HS-27A (cell line): ENCODE measurements at places on chromosomes 16 and 17.
A peak's percentile ranks its signal among the peaks of the same experiment; 100 is the strongest.

DNA sequence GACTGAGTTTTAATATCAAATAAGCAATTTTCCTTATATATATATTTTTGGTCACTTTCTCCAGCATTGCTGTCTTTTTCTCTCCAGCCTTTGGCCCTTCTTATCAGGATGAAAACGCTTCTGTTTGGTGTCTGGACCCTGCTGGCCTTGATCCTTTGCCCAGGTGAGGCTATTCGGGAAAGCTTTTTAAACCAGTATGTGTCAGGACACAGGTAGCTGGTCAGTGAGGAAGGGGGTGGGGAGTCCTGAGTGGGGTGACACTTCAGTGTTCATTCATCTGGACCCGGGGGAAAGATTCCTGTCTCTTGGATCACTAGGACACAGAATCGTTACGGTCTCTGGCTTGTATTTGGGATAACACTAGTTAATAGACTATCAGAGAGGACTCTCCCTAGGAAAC is 12.2 kb upstream of the SMARCD2 start:
- DNase-seq = no peak

- no peak for DNase-seq
Observed at GRCh38 chr16:84663433-84664101, 15.3 kb downstream of the KLHL36 start.

DNA sequence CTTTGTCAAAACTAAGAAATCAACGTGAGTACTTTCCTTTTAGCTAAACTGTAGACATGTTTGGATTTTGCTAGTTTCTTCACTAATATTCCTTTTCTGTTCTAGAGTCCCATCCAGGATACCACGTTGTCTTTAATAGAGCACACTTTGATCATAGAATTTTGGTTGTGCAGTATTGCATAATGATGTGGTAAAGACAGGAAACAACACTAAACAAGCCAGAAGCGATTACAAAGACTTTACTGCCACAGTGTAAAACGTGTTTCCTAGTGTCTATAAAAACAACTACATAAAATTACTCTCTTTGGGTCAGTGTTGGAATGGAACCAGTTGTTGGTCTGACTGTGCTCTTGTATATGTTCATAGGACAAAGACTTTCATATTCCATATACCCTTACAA is 19.3 kb downstream of the SHISA9 start:
- DNase-seq = no peak

GRCh38 chr17:194828-195602 is 13.6 kb upstream of the DOC2B start:
- DNase-seq = no peak

- DNase-seq = no peak
Observed at GRCh38 chr17:4986951-4987766, at the start of gene CAMTA2. CAMTA2 (minus strand) TSS chr17:4987675; CDS start chr17:4986222, 1,453 bp downstream.

- DNase-seq = peak; percentile 24
Observed at GRCh38 chr17:20063665-20064648, 54.8 kb downstream of the SPECC1 start.

DNA sequence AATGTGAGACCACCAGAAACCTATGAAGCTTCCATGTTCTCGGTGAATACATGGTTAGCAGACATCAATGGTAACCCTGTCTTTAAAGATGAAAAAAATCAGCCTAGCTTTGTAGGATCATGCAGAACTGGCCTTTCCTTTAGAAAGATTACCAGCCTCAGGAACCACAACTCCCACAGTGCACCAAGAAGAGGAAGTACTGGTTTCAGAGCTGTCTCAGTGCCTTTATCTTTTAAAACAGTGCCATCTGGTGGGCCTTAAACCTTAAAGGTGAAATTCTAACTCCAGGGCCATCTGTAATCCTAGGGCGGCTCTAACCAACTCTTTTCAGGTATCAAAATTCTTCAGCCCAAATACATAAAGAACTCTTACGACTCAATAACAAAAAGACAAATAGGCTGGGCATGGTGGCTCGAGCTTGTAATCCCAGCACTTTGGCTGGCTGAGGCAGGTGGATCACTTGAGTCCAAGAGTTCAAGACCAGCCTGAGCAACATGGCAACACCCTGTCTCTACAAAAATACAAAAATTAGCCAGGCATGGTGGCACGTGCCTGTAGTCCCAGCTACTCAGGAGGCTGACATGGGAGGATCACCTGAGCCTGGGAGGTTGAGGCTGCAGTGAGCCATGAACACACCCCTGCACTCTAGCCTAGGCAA is 5.4 kb downstream of the ATPAF2 start:
- DNase-seq = peak; percentile 69

DNA sequence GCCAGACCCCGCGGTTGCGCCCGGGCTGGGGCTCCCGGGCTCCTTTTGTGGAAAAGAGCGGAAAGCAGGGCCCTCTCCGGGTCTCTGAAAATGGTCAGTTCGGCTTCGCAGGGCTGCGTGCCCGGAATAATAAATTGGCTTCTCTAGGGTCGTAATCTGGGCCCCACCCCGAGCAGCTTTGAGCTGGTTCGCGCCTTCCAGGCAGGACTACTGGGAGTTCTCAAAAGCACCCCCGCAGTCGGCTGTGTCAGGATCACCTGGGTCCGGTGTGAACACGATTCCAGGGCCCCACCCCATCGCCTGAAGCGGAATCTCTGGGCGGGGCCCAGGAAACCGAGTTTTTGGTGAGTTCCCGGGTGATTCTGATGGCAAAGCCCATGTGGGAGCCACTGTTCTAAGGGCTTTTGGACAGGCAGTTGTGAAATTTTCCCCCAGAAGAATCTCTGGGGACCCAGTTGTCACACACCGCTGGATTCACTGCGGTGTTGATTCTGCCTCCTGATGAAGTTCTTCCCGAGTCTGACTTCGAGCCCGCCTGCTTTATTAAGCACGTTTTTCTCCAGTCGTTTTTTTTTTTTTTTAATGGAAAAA is 77.0 kb downstream of the MRC2 start:
- DNase-seq = no peak

- no peak for DNase-seq
Observed at GRCh38 chr17:36089888-36090836, at the start of gene CCL3. CCL3 (minus strand) TSS chr17:36090143; CDS start chr17:36090058, 85 bp downstream.

GRCh38 chr17:7190276-7190917 is 11.2 kb upstream of the ASGR1 start:
- DNase-seq = no peak

GRCh38 chr16:67284699-67285646 is 5.6 kb downstream of the PLEKHG4 start:
- DNase-seq = no peak

DNA sequence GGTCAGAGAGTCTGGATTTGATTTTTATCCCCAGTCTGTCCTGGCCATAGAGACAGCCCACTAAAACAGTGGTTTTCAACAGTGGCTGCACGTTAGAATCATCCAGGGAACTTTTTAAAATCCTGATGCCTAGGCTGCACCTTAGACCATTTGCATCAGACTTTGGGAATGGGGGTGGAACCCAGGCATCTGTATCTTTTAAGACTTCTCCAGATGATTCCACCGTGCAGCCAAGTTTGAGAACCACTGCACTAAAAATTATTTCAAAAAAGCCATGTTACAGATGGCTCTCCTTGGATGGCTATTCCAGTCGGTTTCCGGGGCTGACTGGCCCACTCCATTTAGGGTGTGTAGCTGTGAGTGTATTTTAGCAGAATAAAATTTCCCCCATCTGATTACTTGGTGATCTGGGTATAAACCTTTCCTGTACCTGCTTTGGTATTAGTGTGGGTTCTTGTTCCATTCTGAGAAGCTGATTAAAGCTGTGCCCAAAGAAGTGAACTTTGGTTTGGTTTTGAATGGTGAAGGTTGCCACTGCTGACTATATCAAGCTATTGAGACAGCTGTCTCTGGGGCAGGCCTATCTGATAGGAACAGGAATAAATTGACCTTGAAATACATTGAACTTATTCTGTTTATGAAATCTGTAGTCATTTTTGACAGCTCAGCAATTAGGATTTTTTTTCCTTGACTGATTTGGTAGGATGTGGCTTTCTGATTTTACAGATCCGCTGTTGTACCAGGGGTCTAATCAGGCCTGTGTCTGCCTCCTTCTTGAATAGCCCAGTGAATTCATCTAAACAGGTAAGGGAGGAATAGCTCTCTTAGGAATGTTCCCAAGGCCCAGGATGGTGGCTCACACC is 1.3 kb downstream of the ATP5MC1 start:
- DNase-seq = no peak

GRCh38 chr17:45580924-45581323 is 90.4 kb upstream of the PLEKHM1 start:
- no peak for DNase-seq

- DNase-seq = peak; percentile 27
Observed at GRCh38 chr17:77365584-77366186, 224.9 kb downstream of the SEC14L1 start.

DNA sequence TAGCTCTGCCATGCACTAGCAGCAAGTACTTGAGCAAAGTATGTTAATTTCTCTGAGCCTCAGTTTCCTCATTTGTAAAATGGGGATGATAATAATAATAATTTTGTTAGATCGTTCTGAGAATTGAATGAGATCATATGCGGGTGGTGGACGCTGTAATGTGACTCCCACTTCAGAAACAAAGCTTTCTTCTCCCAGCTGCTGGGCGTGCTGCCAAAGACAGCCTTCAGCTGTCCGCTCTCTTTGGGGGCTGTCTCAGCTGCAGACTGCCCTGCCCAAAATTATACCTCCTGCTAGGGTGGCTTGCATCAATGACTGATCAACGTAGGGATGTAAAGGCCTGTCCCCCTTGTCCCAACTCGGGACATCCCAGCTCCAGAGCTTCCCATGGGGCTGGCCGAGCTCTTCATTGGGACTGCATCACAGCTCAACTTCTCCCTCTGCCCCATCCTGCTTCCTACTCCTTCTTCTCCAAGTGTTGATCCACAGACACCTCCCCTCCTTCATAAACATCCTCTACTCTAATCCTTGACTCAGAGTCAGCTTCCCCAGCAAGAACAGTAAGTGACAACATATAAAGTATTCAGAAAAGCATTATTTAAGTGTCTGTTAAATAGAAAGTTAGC is 30.7 kb upstream of the CDH5 start:
- DNase-seq = no peak

GRCh38 chr17:21019976-21020586 is 22.7 kb downstream of the USP22 start:
- DNase-seq = no peak

- DNase-seq = no peak
Observed at GRCh38 chr16:58624209-58624608, 5.4 kb downstream of the CNOT1 start.

DNA sequence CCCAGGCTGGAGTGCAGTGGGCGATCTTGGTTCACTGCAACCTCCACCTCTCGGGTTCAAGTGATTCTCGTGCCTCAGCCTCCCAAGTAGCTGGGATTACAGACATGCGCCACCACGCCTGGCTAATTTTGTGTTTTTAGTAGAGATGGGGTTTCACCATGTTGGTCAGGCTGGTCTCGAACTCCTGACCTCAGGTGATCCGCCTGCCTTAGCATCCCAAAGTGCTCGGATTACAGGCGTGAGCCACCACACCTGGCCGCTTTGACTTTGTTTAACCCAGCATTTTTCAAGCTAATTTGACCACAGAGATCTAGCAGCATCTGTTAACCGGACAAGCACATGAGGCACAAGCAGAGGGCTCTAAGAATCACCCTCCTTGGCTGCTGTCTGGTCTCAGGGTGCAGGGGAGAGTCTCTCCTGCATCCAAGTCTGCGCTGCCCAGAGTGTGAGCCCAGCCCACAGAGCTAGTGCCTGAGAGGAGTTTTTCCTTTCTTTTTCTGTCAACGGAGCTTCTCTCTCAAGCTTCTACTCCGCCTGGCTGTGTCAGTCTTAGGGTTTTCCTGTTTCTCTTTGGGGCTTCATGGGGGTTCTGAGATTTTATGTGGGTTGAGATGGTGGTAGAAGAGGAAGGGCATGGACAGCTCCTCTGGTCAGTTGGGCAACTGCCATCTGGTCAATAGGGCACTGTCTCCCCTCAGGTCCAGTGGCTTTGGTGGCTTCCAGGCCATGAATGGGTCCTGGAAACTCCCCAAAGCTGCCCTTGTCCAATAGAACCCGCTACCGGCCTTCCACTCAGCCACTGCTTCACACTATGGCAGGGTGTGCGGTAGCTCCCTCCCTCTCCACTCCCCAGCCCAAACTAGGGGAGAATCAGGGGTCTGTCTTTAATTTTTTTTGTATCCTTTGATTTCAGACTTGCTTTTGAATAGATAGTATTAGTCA is 59.6 kb downstream of the TNFRSF13B start:
- no peak for DNase-seq

GRCh38 chr17:83122834-83123233 is 43.4 kb downstream of the METRNL start:
- DNase-seq = no peak

- DNase-seq = no peak
Observed at GRCh38 chr17:57143361-57143760, 58.3 kb downstream of the AKAP1 start.

- DNase-seq = no peak
Observed at GRCh38 chr16:17108596-17108995, 362.2 kb downstream of the XYLT1 start.

GRCh38 chr17:74748279-74748528 is 224 bp upstream of the NHERF1 start:
- no peak for DNase-seq

GRCh38 chr16:81061307-81061640 is 15.8 kb downstream of the C16orf46 start:
- DNase-seq = no peak

DNA sequence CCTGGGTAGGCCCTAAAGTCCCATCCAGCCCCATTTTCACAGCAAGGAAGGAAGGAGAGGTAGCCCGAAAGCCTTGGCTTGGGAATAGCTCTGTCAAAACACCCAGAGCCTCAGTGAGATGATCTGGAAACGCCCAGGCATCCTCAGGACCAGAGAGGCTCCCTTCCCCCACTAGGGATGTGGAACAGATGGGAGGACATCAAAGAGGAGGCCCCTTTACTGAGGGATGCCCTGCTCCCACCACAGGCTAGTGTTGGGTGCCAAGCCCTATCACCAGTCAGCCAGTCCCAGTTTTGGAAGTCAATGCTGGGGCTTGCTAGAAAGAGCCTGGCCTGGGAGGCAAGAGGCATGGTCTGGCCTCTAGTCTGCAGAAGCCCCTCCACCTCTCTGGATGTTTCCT is 4.7 kb downstream of the TPPP3 start:
- no peak for DNase-seq

GRCh38 chr17:21253646-21254441 is 634 bp upstream of the NATD1 start:
- DNase-seq = no peak
